Hematopoietic multipotent progenitor cell treated with erythropoietin and hydrocortisone succinate and interleukin-3 and kit ligand, for 15 days (in vitro differentiated cells): ENCODE measurements at places on chromosomes 5 and 9.

GRCh38 chr9:87661241-87661640 lies 64.7 kb upstream of the CTSL start:
- no peak for DNase-seq

DNA sequence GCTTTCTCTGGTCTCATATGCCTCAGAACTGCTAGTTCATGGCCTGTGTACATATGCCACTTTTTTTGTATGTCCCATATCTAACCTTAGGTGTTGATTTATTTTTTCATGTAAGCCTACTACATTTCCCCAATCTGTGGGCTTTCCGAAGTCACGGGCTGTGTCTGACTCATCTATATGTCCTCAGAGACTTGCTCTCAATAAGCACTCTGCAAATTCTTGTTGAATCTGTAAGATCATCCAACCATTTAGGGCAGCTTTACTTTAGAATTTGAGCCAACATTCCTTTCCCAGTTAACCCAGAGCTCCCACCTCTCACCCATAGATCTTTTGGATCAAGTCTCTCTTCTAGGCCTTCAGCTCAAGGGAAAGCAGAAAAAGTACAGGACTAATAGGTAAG lies 263.4 kb downstream of the SEC61B start:
- DNase-seq, result no peak

- no peak for DNase-seq
These were observed 697 bp downstream of the SLC1A1 start for GRCh38 chr9:4490705-4491625.

- DNase-seq, result no peak
These were observed 142.7 kb upstream of the DHFR start for GRCh38 chr5:80797428-80798024.

- no peak for DNase-seq
These were observed 158.7 kb upstream of the TNC start for GRCh38 chr9:115276621-115277020.

DNA sequence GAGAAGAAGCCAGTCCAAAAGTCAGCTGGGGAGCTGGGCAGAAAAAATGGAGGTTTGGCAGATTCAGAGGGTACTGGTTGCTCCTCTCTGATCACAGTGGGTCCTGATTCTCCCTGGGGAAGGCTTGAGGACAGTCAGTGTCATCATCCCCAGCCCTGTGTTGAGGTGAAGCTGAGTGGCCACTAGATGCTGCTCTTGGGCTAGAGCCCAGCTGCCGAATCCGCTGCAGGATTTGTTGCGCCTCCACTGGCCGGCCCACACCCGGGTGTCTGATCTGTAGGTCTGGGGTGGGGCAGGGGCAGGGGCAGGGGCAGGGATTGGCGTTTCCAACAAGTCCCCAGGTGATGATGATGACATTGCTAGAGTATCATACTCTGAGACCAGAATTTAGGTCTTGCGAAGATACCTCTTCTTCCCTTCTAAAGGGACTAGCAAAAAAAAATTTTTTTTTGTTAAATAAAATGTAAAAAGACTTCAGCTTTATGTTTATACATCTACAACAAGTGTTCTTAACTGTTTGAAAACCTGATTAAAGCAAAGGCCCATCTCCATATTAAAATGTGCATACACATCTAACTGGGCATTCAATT lies 106.8 kb downstream of the PDE6A start:
- DNase-seq, result peak; percentile 67

DNA sequence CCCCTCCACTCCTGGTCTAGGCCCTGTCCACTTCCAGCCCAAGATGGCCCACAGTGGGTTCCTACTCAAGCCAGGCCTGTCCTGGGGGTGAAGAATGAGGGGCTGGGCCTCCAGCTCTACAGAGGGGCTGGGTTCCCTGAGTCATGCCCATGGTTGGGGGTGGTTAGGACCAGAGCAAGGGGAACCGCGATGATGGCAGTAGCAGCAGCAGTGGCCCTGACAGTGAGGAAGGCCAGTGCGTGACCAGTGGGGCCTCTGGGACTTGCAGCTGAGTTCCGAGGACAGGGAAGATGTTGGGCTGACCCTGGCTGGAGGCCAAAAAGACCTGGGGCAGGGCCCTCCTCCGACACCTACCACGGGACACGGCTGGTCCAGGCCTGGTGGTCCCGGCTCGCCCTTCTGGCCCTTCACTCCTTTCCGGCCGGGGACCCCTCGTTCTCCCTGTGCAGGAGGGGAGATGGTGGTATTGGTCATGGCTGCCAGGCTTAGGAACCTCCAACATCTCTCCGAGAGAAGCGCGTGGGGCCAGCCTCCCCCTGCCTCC lies 9.2 kb upstream of the PHYKPL start:
- DNase-seq, result no peak

DNA sequence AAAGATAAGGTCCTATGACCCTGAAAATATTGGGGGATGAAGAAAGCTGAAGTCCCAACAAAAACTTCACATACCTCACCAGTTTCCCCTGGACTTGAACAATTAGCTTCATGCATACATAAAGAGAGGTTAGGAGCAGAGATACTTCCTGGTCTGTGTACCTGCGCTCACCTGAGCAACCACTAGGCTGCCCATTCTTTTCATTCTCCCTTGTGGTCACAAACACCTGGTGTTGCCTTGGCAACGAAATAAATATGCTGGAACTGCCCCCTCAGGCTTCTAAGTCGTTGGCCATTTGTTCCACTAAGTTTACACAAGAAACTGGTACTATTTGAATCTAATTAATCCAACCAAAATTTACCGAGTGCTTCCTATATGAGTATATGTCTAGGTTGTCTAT lies 18.1 kb downstream of the OTP start:
- DNase-seq, result no peak

- no peak for DNase-seq
These were observed at the start of gene ANXA1 for GRCh38 chr9:73151653-73152542. Gene ANXA1, plus strand, starts transcription at chr9:73151865. Its CDS starts 6,671 bp downstream, at chr9:73158536.

DNA sequence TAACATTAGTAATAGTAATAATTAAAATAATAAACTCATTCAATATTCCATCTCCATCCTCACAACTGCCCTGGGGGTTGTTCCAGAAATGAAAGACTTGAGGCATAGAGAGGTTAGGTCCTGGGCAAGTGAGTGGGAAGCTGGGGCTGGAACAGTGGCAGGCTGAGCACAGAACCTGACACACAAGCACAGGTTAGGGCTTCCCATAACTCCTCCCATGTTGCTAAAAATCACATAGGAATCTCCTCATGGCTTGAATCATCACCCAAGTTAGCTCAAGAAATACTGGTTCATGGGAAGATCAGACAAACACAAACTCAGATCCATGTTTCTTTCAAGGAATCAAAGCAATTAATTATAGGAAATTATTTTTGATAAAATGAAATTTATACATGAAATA lies 487.7 kb downstream of the SEMA5A start:
- DNase-seq, result no peak

- DNase-seq, result no peak
These were observed 58.6 kb downstream of the STK10 start for GRCh38 chr5:172129256-172129910.

- DNase-seq, result no peak
These were observed 390.4 kb upstream of the CDH6 start for GRCh38 chr5:30802961-30803705.

DNA sequence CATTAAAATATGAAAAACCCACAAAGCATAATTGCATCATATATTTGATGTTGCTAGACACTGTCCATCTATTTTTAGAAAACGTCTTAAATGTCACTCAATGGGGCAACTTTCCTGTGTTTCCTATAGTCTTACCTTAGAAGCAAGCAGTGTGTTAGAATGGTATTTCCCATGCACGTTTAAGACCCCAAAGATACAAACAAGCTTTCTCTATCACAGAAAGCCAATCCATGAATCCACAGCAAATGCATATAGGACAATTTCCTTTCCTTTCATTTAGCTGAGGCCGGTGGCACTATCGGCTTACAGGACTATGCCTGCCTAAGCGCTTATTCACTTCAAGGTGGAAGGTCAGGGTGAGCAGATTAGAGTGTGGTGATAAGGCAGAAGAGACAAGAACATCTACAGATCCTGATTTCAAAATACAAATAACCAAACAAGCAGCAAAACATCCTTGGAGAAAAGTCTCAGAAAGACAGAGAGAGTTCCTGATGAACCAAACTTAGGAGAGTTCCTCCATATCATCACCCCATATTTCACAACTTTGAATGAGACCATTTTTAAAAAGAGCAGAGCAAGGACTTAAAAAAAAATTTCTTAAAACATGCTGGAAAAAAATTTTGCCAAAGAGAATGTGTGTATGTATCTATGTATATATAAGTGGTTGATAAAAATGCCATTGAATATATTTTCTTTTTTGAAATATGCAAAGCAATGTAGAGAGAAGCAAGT lies 57.2 kb downstream of the MEF2C start:
- DNase-seq, result no peak

- no peak for DNase-seq
These were observed 25.7 kb downstream of the SLC1A1 start for GRCh38 chr9:4515958-4516375.

- DNase-seq, result no peak
These were observed 21.5 kb downstream of the NKD2 start for GRCh38 chr5:1029945-1030625.

GRCh38 chr9:136157477-136158265 lies 39.0 kb upstream of the TMEM250 start:
- no peak for DNase-seq

DNA sequence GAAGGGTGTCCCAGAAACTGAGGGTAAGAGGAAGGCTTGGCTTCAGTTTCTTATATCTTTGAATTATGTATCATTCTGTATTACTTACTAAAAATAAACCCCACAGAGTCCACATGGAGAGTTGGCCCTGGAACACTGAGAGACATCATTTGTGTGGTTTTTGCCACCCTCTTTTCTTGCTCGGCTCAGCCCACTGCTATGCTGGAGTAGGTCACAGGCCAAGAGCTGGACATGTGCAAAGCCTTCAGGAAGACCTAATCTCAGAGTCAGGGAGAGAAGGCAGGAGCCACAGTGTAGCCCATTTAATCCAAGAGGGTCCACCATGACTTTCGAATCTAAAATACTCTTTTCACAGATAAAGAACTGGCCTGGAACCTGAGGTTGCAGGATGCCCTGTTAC lies 47.5 kb downstream of the MAMDC2 start:
- DNase-seq, result no peak

DNA sequence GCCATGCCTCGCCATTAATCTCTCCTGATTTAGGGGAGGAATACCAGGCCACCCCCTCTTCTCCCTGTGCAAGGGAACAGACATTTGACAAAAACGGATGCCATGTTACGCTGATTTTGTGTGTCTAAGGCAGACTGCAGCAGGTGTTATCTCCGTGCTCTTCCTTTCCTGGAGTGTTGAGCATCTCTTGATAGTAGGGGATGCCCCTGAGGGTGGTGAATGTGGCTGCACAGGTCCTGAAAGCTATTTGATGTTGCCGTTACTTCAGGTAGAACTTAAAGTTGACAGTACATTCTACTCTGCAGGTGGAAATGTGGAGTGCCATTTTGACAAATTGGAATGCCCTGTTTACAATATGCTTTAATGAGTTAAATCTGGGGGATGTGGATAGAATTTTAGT lies 21.5 kb downstream of the TENT4A start:
- DNase-seq, result no peak

GRCh38 chr9:69474821-69475220 lies 149.8 kb downstream of the ENTREP1 start:
- DNase-seq, result no peak

- DNase-seq, result no peak
These were observed 45.4 kb upstream of the MYOT start for GRCh38 chr5:137822158-137822764.

DNA sequence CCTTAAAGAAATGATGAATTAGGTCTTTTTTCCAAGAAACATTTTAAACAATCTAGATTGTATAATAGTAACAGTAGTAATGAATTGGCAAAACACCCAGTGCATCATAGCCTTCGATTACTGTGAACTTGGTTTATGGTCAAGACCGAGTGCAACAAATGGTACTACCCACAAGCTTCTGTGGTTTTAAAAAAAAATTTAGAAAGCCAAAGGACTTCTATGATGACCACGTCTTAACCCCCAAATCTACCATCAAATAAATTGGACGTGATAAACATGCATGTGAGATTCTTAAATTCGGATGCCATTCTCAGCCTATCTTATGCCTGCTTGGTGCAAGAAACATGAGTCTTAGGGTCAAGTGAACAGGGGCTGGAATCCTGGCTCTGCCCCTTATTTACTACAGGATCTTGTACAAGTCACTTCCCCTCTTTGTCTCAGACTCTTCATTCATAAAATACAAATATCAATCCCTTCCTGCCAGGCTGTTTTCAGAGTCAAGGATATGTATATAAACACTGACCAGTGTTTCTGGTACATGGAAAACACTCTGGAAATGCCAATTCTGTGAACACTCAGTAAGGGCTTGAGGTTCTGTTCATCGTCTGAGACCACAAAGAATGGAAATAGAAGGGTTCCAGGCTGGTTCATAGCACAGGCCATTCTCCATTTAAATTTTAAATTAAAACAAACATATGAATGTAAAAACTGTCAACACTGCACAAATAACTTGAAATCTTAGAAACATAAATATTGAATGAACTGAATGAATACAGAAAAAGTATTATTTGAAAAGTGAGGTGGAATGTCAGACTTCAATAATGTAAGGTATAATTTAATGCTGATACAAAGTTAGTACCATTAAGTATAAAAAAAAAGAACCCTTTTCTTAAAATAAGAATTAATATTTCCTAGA lies 107.8 kb downstream of the NR6A1 start:
- DNase-seq, result no peak

GRCh38 chr5:162325143-162325727 lies 257.7 kb downstream of the GABRG2 start:
- no peak for DNase-seq

GRCh38 chr9:131238402-131239021 lies 37.8 kb downstream of the FAM78A start:
- no peak for DNase-seq

DNA sequence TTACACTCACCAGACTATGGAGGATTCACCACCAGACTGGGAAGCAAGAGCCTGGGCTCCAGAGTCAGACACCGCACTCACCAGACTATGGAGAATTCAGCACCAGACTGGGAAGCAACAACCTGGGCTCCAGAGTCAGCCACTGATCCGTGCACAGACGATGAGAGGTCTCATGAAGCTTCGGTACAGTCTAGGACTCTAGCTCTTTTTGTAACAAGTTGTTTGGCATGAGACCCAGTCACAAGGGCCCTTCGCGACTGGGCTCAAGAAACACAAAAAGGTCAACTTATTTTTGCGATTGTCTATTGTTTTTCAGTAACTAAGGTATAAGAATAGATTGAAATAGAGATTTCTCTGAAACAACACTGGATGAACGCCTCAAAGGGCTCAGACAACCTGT lies 192.7 kb upstream of the ADAMTSL1 start:
- no peak for DNase-seq

DNA sequence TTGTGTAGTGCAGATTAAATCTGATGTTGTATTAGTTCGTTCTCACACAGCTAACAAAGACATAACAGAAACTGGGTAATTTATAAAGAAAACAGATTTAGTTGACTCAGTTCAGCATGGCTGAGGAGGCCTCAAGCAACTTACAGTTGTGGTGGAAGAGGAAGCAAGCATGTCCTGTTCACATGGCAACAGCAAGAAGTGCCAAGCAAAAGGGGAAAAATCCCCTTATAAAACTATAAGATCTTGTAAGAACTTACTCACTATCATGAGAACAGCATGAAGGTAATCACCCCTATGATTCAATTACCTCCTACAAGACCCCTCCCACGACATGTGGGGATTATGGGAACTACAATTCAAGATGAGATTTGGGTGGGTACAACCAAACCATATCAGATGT lies 238.6 kb upstream of the PRR16 start:
- no peak for DNase-seq

GRCh38 chr9:97766092-97766491 lies 69.0 kb upstream of the XPA start:
- DNase-seq, result no peak

GRCh38 chr5:80346055-80346454 lies 26.3 kb downstream of the SPZ1 start:
- no peak for DNase-seq
